Amygdala (tissue), 56 donors: ENCODE measurements at places on chromosomes 16 and 17.

DNA sequence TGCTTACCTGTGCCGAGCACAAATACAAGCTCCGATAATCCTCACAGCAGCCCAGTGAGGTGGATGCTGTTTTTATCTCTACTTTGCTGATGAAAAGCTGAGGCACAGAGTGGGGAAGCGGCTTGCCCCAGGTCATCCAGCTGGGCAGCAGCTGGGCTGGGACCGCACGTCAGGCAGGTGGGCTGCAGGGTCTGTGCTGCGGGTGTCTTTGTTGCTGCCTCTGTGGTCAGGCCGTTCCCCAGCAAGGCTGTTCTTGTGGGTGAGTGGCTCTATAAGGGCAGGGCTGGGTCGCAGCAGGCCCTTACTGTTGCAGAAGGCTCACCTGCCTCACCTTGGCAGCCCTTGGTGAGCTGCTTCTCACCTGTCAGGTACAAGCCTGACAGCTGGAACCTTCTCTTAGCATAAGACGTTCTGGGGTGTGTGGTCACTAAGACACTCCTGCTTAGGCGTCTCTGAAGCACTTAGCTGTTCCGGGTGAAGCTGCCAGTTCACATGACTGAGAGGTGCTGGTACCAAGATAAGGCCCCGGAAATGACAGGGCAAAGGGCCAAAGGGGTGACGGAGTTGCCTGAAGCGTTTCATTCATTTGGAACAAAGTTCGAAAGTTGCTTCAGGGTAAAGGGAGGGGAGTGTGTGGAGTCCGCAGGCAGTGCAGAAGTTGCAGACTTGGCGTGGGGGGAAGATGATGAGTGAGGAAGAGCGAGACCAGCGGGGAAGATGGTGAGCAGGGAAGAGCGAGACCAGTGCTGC, 17.4 kb downstream of the IRF8 start:
- DNase-seq, result no peak

- DNase-seq, result no peak
These were observed 6.0 kb downstream of the SNN start for GRCh38 chr16:11674001-11674817.

- no peak for DNase-seq
These were observed 441 bp downstream of the CMTM4 start for GRCh38 chr16:66695935-66696668.

GRCh38 chr17:69525920-69526841, 111.7 kb downstream of the MAP2K6 start:
- no peak for DNase-seq

- no peak for DNase-seq
These were observed 18.4 kb downstream of the ABCC1 start for GRCh38 chr16:15967655-15968315.

GRCh38 chr16:58462997-58463941, 36.7 kb upstream of the NDRG4 start:
- no peak for DNase-seq

GRCh38 chr16:49766225-49766624, 89.7 kb downstream of the ZNF423 start:
- DNase-seq, result no peak

GRCh38 chr17:30505868-30506417, 28.7 kb downstream of the GOSR1 start:
- DNase-seq, result no peak

DNA sequence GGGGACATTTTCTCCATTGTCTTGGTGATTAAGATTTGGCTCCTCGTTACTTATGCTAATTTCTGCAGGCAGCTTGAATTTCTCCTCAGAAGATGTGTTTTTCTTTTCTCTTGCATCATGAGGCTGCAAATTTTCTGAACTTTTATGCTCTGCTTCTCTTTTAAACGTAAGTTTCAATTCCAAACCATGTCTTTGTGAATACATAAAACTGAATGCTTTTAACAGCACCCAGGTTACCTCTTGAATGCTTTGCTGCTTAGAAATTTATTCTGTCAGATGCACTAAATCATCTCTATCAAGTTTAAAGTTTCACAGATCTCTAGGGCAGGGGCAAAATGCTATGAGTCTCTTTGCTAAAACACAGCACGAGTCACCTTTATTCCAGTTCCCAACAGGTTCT, 19.4 kb downstream of the ARHGAP44 start:
- no peak for DNase-seq

DNA sequence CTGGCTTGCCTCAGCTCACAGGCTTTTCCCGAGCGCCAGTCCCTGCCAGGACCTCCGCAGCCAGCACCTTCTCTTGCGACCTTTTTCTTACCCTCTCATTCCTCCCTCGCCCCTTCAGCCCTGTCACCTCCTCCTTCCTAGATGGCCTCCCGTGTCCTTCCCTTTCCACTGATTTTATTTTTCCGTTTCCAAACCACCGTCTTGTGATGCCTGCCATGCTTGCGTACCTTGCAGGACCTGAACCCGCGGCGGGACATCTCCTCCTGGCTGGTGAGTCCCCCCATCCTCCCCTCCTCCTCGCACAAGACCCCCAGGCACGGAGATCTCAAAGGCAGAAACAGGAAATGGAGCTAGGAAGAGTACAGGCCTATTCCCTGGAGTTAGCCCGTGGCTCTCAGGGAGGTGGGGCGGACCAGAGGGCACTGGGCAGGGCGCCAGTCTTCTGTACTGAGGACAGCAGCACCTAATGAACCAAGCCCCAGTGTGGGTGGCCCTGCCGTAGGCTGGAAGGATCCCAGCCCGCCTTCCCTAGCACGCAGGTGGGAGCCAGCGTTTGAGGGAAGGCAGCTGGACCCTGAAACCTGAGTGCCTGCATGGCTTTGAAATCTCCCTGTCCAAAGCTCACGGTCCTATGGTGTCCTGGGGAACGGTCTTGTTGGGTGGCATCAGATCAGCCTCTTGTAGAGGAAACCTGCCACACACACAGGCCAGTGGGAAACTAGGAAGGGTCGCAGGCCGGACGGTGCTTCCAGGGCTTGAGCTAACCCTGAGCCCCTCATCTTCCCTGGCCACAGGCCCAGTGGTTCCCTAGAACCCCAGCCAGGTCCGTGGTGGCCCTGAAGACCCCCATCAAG, 612 bp downstream of the CISD3 start:
- no peak for DNase-seq

- DNase-seq, result no peak
These were observed 3.1 kb downstream of the SCNN1G start for GRCh38 chr16:23185656-23186055.

- no peak for DNase-seq
These were observed 13.7 kb upstream of the AKAP10 start for GRCh38 chr17:19991252-19991885.

DNA sequence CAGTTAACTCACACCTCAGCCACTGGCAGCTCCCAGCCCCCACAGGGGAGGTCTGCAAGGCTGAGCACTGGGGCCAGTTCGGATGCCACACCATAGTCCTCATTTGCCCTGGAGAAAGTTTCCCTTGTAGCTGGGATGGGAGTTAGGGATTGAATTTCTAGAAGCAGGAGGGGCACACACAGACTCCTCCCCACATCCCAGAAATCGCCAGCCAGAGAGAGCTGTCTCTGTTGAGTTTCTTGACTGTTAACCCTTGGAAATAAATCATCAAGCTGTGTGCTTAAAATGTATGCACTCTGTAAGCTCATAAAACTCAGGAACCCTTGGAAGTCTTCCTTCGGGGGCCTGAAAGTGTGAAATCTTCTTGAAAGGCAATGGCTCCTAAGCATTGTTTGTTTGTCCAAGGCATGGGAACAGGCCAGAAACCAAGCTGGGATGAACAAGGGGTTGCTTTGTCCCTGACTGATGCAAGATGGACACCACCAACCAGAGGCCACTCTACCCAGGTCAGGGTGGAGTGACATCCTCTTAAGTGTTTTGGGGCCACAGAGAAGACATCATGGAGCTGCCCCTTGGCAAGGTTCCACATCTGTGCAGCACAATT, 394 bp upstream of the PRM3 start:
- DNase-seq, result no peak

GRCh38 chr17:75039238-75039637, 7.5 kb downstream of the ATP5PD start:
- no peak for DNase-seq

GRCh38 chr17:77388384-77389306, 247.9 kb downstream of the SEC14L1 start:
- no peak for DNase-seq

GRCh38 chr17:72609501-72609900, 483.0 kb downstream of the SLC39A11 start:
- no peak for DNase-seq

DNA sequence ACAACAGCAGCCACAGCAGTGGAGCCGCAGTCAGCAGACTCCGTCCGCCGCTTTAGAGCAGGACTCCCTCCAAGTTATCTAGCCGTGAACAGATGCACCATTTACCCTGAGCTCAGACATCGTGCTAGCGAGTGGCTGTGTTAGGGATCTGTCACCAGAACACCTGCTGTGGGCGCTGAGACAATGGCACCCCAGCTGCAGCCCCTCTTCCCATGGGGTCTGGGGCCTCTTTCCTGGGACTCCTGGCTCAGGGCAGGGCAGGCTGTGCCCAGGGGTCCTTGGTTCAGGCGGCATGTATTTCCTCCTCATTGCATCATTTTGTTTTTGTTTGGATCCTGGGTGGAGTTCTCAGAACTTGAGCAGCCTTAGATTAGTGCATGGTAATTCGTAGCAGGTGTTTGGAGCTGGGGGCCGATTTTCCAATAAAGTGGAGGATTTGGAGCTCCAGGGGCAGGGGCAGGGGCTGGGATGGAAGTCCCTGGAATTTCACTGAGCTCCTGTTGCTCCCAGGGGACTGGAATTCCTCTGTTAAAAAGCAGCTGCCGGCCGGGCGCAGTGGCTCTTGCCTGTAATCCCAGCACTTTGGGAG, 23.4 kb downstream of the NMRAL1 start:
- no peak for DNase-seq

DNA sequence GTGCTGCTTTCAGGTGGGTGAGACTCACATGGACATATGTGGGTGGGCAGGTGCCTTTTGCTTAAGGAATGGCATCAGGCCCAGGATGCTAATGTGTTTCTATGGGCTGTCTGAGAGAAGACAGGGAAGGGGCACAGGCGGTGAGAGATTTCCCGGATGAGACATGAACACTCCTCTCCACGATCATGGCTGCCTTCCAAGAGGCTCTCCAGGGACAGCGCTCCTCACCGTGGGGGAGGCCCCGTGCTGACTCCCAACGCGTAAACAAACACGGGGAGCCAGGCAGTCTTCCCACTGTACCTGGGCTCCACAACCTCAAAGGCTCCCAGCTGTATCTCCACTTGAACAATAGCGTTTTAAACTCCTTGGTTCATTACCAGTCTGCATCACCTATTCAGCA, 42.8 kb downstream of the CDK5R1 start:
- DNase-seq, result no peak

DNA sequence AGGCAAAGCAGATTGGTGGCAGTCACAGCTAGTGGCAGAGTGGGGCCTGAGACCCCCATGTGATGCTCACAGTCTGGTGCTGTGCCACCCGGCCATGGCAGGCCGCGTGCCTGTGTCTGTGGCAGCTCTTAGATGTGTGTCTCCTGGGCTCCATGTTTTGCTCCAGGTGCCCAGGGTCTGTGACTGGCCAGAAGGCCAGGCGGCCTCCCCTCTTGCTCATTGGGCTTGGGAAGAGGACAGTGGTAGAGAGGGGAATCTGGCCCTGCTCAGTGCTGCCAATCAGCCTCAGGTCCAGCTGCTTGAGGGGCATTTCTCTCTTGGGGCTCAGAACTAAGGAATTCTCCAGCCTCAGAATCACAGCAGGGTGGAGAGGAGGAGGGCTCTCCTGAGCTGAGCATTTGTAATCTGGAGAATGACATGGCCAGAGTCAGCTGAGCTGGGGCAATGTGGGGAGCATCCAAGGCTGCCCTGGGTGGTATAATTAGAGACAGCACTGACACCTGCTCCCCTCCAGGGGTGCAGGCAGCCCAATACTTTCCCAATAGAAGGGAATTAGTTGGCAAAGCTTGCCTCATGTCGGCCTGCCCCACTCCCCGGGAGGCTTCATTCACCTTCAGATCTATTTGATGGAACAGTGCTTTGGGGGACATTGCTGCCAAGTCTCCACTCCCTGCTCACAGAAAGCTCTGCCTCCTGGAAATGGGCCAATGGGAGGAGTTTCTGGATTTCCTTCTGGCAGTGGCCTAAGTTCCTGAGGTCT, 2.7 kb upstream of the LASP1NB start:
- no peak for DNase-seq

DNA sequence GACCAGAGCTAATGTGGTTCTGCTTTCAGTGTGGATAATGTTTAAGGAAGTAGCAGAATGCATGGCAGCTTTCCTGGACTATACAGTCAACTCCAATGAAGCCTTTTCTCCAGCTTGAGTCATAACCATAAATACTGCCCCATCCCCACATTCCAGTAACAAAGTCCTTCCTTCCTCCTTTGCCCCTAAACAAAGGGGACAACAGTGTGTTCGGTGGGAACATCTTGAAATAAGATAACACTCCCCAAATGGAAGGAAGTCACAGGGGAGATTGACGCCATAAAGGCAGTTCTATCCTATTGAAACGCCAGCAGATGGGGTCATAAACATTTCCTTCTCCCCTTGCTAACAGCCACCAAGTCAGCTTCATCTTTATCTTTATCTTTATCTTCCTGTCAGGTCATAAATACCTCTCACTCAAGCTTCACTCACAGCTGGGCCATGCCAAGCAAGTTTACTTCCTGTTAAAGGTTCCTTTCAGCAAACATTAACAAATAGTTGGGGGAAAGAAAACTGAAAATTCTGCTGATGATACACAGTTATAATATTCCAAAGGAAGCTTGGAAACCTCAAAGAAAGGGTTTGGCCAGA, 136.7 kb downstream of the SNX11 start:
- no peak for DNase-seq

- DNase-seq, result no peak
These were observed 81.8 kb downstream of the PLD6 start for GRCh38 chr17:17124341-17124740.

- peak; percentile 34 for DNase-seq
These were observed 479 bp downstream of the ITGA3 start for GRCh38 chr17:50056217-50056960.

GRCh38 chr16:1436731-1437355, 6.0 kb downstream of the PERCC1 start:
- no peak for DNase-seq

- DNase-seq, result no peak
These were observed 111.0 kb upstream of the TNRC6C start for GRCh38 chr17:77847221-77848085.

DNA sequence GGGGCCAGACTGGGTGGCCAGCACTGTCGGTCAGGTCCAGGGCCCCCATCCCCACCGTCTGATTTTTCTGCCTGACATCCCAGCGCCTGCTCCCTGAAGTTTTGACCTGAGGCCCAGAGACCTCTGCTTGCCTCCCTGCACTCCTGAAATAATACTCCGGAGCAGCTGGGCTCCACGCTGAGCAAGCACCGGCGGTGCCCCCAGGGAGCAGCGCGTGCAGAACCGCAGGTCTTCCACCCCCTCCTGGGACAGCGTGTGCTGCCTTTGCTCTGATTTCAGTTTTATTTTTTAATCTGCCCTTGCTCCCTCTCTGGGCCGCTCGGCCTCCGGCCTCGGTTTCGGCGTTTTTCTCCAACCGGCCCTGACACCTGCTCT, 132.4 kb upstream of the GSE1 start:
- no peak for DNase-seq

GRCh38 chr17:61409301-61410112, 9.9 kb downstream of the TBX2 start:
- no peak for DNase-seq
